ENCODE measurements at places on chromosomes 5 and 9.

DNA sequence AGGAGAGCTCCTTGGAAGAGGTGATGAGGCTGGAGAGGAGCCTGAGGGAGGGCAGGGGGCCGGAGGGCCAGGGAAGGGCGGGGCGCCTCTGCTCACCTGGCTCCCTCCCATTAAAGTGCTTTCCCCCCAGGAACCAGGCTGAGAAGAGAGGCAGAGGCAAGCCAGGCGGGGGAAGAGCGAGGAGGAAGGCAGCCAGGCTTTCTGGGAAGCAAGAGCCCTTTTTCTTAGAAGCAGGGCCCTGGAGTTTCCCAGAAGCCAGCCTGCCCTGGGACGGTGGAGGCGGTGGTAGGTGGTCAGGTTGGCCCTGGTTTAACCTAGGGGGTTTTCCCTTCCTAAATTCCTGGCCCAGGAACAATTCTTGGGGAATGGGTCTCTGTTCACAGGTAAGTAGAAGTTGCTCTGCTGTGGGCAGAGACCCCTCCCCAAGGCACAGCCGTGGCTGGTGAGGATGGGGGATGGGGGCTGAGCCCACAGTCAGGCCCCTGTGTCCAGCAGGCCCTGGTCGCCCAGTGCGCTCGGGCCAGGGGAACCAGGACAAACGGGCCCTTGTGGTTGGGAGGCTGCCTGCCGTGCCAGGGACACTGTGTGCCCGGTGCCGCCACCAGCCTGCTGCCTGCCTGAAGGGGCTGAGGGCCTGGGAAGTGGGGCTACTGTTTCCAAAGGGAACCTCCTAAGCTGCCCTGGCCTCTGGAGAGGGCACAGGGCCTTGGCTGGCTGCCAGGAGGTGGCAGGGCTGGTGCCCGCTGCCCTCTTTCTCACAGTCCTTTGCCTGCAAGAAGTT, 16.6 kb upstream of the RALGDS start:
- DNase-seq: no peak

- DNase-seq: no peak
Observed at GRCh38 chr5:179804555-179804947, 2.1 kb downstream of the MGAT4B start.

DNA sequence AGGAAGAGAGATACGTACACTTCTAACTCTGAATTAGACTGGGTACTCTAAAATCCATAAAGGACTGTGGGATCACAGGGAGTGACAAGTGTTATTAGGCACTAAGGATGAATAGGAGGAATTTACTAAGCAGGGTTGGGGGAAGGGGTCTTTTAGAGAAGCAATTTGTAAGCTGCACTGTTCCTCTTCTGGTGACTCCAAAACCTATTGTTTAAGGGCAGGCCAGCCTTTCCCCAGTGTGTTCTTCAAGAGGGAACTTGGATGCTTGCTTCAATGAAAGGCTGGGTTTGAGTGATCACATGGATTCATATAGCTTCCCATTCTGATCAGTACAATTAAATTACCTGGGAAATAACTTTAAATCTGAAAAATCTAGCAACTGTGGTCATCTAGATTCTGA, 71.8 kb downstream of the STX17 start:
- no peak for DNase-seq

GRCh38 chr9:124353811-124354274, 61.4 kb downstream of the PSMB7 start:
- DNase-seq: no peak

GRCh38 chr5:133363807-133364587, 248.3 kb downstream of the FSTL4 start:
- DNase-seq: no peak

GRCh38 chr5:15334551-15335266, 165.3 kb upstream of the FBXL7 start:
- DNase-seq: no peak

- DNase-seq: no peak
Observed at GRCh38 chr5:109859537-109859936, 169.8 kb downstream of the MAN2A1 start.

DNA sequence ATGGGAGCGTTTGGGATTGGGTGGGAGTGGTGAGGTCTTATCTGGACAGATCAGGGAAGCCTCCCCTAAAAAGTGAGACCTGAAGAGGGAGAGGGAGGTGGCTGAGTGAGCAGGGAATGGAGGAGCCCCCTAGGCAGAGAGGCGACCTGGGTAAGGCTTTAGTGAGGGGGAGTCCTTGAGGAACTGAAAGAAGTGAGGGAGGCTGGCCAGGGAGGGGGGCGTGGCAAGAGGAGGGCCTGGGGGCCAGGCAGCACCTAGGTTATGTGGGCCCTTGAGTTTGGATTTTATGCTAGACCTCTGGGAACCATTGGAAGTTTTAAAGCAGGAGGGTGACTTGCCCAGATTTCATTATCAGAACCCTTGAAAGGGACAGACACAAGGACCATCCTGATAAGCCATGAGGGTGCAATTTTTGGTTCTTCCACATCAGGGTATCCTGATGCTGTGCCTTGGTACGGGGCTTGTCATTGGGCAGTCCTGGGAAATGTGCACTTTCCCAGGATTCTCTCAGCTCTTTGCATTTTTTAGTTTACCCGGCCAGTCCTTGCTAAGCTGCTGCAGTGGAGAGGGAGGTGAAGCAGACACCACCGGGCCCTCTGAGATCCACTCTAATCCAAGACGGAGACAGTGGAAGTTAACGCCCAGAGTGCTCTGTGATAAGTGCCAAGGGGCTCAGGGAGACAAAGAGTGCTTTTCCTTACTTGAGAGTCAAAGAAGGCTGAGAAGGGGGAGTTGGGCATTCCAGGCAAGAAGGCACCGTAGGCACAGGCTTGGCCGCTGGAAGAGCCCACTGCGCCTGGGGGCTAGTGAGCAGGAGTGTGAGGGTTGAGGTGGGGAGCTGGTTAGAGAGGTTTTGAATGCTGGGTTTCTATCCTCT, 16.1 kb downstream of the GSN start:
- peak; percentile 40 for DNase-seq

- DNase-seq: no peak
Observed at GRCh38 chr9:110578575-110579033, 937 bp downstream of the SVEP1 start.

DNA sequence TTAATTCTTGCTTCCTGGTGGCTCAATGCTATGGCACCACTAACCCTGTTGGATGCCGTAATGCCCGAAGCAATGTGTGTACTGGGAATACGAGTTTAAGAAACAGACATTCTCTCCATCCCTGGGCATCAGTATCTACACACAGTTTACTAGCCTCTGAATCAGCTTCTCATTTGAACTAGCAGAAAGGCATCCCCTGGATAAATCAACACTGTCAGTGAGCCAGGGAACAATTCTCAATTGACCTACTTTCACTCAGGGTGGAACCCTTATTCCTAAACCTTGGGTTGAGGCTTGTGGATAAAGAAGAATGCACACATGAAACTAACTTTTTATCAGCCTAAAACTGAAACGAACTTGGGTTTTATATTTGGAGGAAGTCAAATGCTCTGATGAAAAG, 331.0 kb downstream of the GADD45G start:
- DNase-seq: no peak

GRCh38 chr5:143061161-143061945, 291.2 kb downstream of the ARHGAP26 start:
- DNase-seq: no peak

DNA sequence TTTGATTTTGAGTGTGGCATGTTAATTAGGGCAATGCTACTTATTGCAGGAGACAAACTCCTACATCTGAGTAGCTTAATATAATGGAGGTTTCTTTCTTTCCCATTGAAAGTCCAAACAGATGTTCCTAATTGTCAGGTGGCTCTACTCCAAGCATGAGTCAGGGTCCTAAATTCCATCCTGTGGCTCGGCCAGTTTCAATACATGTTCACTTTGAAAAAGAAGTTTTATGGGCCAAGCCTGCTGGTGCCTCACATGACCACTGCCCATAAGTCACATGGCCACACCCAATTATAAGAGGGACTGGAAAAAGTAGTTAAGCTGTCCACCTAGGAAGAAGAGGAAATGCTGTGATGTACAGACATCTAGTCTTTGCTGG, 170.4 kb downstream of the ARRDC3 start:
- no peak for DNase-seq

DNA sequence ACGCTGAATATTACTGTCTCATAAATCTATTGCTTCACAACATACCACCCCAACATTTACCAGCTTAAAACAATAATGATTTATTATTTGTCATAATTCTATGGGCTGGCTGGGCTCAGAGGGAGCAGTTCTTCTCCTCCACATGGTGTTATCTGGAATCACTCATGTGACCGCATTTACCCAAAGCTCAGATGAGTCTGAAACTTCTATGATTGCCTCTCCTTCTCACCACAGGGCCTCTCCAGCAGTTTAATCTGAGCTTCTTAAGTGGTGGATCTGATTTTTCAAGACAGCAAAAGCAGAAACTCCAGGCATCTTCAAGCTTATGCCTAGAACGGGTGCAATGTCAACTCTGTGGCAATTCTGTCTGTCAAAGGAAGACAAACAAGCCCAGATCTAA, 210.3 kb upstream of the ADRA1B start:
- no peak for DNase-seq

DNA sequence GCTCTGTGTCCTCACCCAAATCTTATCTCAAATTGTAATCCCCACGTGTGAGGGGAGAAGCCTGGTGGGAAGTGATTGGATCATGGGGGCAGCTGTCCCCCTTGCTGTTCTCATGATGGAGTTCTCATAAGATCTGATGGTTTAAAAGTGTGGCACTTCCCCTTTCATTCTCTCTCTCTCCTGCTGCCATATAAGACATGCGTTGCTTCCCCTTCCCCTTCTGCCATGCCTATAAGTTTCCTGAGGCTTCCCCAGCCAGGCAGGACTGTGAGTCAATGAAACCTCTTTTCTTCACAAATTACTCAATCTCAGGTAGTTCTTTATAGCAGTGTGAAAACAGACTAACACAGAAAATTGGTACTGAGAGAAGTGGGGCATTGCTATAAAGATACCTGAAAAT, 107.7 kb downstream of the DMAC1 start:
- no peak for DNase-seq

DNA sequence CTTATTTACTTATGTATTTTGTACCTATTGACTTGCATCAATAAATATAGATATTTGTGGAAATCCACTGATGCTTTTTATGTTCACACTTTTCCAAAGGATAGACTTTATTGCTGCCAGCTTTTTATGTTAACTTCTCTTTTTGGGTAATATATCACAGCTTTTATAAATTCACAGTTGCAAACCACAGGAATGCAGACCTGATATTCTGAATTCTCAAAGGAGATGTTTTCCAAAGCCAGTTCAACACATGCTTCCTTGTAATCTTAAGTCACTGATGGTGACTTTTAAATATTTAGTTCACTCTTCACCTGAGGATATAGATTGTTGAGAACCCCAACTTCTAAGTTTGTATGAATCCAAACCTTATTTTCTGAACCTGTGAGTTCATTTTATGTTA, 223.4 kb upstream of the PRR16 start:
- no peak for DNase-seq

DNA sequence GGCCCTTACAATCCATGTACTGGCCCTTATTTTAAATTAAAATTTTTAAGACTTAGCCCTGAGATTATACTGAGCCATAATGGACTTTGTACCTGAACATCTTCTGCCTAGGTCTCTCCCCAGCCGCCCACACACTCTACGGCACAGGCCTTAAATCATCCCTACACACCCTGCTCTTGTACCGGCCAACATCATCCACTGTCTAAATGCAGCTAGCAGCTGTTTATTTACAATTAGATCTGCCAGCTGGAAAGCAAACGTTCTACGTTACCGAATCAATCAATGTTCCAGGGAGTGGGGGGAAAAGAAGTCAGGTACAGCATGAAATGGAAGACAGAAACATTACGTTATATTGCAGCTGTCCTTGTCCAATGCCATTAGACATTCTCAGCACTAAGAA, 88.4 kb upstream of the GRAMD2B start:
- DNase-seq: no peak

DNA sequence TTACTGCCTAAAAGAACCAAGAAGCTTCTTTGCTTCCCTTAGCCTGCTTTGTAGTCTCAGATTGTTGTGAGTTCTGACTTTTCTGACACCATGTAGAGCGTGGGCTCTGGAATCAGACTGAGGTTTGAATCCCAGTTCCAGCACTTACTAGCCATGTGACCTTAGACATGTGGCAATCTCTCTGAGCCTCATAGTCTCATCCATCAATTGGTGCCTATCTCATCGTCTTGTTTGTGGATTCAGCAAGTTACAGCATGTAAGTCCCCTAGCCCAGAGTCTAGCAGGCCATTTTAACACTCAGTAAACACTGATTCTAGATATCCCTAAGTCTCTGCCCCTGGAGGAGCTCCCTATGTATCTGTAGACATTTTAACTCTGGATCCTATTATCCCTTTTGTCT, 94.7 kb downstream of the ANGPTL2 start:
- no peak for DNase-seq

DNA sequence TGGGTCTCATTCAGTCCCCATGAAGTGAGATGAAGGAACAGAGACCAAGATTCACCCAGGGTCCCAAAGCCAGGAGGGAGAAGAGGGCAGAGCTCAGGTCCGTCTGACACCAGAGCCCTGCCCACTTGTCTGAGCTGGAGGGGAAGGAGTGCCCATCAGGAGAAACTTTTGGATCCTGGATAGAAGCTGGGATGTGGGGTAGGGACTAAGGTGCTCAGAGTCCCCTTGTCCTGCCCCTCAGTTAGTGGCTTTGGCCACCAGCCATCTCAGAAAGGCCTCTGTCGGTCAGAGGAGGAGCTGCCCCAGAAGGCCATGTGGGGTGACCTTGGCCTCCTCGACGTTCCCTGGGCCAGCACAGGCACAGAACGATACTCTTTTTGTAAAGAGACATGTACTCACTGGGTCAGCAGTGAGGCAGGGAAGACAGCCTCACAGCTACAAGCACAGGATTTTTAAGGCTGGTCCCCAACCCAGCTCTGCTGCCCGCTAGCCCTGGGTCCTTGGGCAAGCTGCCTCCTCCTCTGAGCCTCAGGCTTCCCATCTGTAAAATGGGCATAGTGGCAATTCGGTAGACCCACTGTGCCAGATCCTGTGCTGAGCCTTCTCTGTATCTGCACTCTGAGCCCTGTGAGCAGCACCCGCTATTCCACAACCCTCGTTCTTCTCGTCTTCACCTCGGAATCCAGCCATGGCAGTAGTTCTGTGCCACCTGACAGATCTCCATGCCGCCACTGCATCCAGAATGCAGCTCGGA, 49.4 kb downstream of the C9orf50 start:
- no peak for DNase-seq

DNA sequence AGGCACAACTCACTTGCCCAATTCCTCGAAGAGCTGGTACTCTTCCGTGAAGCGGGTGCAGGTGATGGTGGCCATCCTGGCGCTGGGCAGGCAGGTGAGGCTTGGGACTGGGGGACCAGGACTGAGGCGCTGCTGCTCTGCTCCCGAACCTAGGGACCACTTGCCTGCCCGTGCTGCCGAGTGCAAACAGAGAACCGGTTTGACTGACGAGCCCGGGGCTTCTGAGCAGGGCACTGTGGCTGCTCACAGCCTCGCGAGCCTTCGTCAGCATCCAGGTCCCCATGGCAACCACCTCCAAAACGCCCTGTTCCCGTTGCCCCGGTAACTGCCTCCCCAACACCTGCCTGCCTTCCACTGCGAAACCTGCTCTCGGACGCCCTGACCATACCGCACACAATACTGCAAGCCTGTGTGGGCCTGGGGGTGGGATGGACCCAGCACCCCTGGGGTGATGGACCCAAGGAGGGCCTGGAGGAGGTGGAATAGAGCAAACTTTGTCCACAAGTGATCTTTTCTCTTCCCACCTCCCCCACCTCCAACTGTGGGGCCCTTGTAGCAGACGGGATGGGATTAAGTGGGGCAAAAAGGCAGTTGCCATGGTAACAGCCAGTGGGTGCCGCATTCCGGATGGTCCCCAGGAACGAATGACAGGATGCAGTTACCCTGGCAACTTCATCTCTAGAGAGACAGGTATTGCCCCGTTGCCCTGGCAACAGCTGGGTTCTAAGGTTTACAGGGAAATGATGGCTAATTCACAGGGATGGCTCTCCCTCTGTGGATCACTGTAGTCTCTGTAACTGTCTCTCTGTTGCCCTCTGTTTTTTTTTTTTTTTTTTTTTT, at the start of gene CAMK2A:
CAMK2A (minus strand) TSS at position 223 of the 840 bp plus-strand sequence; CDS start at position 75, 148 bp downstream.
- no peak for DNase-seq

Measured in inflammatory macrophage treated with lipopolysaccharide for 4 hours (primary cell).